ENCODE measurements at places on chromosomes 2 and 18.

DNA sequence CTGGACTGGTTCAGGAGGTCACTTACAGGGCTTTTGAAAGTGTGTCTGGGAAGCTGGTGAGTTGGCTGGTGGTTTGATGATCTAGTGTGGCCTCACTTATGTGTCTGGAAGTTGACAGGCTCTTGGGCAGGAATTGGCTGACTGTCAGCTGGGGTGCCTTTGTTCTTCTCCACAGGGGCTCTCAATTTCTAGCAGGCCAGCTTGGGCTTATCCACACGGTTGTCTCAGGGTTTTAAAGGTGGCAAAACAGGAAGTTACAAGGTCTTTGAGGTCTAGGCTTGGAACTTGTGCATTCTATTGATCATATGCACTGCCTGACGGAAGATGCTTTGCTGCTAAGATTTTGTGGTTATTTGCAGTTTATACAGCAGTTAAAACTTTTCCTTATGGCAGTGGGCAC is 52.0 kb upstream of the CELF4 start:
- DNase-seq: no peak

GRCh38 chr18:48615566-48616401 is 77.0 kb downstream of the CTIF start:
- DNase-seq: no peak

- DNase-seq: no peak
Measured at GRCh38 chr2:22753476-22753875, 631.5 kb upstream of the KLHL29 start.

DNA sequence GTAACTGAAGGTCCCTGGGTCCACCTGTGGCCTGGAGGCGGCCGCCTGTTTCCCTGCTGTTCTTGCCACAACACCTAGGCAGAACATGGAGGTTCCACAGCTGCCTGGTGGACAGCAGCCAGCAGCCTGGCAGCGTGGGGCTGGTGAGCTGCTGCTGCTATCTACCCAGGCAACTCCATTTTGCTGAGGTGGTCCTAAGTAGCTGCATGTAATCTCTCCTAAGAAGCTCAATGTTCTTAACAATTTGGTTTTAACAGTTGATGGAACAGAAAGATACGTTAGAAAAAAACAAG is 66.7 kb downstream of the NDUFA10 start:
- no peak for DNase-seq

GRCh38 chr2:30765191-30765590 is 42.1 kb downstream of the CAPN13 start:
- no peak for DNase-seq

DNA sequence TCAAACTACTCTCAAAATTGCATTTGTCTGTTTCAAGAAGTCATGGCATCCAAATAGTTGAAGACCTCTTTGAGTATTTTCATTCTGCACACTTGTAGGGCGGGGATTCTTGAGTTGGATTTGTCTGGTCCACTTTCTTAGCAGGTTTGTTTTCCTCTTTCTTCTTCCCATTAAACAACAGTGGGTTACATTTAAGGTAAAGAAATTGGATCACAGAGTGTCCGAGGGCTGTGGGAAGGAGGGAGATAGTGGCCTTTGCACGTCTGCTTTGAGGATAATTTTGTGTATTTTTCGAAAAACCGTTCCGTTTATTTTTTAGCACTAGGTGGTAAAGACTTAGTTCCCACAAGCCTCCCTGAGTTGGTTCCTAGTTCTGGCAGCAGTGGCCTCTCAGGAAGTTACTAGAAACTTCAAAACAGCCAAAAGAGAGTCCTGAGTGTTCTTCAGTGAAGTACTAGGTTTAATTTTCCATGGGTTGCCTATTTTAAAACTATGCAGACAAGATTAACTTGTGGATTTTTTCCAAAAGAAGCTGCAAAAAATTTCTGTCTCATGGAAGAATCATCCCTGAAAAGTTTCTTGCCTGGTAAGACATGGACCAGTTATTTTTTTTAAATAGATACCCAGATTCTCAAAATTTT is 107.9 kb downstream of the CDC42EP3 start:
- no peak for DNase-seq

- no peak for DNase-seq
Measured at GRCh38 chr18:78737006-78737915, 242.4 kb upstream of the SALL3 start.

DNA sequence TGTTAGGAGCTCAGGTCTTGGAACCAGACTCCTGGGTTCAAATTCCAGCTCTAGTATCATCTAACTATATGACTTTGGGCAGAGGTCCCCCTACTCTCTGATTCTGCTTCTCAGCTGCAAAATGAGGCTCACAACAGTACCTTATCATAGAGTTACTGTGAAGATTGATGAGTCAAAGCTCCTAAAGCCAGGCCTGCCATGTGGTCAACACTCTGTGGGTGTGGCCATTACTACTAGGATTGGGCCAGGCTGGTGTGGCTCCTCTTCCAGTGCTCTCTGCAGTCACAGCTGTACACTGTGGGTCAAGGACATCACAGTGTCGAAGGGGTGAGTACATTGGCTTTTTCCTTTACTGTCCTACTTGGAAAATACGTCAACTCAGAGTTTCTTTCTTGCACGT is 22.6 kb downstream of the CAPN13 start:
- no peak for DNase-seq

Data from mesothelial cell of epicardium (in vitro differentiated cells).